Suppressor macrophage treated with lipopolysaccharide for 1 hour (primary cell): ENCODE measurements at places on chromosomes 12 and 14.

DNA sequence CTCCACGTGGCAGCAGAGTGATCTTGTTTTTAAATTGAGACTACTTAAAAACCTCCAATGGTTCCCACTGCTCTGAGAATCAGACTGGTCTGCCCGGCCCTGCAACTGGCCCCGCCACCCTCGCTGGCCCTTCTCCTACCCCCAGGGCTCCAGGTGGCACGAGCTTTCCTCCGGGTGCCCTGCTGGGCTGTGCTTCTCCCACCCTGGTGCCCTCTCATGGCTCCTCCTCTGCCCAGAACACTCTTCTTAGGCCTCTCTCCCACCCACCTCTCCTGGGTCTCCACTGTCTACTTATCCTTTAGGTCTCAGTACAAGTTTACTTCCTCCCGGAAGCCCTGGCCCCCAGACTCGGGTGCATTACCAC, 26.5 kb downstream of the CCDC92 start:
- no peak for DNase-seq

DNA sequence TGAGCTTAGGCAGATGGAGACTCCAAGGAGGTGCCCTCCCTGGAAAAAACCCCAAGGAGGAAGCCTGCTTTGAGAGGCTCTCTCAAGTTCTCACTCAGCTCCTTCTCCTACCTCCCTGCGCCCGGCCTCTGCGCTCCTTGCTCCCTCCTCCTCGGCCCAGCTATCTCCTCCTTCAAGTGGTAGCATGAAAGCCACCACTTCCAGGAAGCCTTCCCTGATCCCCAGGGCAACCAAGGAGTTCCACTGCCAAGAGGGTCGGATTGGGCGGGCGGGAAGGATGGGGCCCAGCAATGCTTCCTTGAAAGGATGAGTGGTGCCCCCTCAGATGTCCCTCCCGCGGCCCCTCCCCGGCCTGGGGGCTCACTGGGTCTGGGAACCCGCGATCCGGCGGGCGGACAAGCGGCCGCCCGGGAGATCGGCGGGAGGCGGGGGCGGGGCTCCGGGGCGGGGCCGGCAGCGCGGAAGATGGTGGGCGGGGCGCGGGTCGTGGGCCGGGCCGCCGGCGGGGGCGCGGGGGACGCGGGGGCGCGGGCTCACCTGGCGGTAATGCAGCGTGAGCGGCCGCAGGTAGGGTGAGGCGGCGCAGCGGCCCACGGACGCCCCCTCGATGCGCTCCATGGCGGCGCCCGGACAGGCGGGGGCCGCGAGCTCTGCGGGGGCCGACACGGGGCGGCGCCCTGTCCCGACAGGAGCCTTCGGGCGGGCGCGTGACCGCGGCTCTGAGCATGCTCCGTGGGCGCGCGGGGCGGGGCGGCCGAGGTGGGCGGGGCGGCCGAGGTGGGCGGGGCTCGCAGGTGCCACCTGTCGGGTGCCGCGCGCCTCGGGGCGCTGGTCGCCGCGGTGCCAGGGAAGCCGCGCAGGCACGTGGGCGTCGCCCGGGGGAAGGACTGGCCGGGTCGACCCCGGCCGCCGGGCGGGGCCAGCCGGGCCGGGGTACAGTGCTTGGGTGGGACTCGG, at the start of gene NUDT14:
NUDT14 (minus strand) TSS at position 721 of the 957 bp plus-strand sequence; CDS start at position 618, 103 bp downstream.
- DNase-seq, result peak; percentile 59

DNA sequence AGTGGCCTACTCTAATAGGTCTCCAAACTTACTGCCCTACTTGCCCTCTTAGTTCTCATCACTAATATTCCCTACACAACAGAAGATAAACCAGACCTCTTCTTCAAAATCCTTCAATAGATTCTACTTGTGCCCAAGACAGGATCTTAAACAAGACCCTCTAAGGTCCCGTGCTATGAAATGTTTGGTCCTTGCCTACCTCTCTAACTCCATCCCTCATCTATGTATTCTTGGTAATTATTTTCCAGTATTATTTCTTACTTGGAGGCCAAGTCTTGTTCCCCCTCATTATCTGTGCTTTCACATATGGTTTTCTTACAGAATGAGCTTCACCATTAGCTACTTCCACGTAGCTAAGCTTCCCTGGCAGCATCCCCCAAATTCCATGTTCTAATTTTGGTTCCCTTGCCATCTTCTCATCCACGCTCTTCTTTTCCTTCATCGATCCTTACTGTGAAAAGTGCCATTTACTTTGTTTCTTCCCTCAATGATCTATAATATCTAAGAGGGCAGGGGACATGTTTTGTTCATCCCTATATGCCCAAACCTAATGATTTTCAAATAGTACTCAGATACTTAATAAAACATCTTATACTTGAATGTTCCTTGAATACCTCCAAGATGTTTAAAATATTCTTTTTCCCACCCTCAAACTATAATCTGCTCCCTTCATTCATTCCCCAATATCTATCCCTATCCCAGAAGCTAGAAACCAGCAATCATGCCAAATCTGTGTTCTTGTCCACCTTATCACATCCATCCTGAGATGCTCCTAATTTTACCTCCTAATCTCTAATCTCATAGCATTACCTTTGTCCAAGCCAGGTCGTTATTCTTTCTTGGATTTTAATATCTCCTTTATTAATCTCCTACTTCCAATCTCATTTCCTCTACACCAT, 10.1 kb downstream of the HNRNPC start:
- DNase-seq, result peak; percentile 18

GRCh38 chr14:78848234-78848820, 678.2 kb downstream of the NRXN3 start:
- peak; percentile 42 for DNase-seq

DNA sequence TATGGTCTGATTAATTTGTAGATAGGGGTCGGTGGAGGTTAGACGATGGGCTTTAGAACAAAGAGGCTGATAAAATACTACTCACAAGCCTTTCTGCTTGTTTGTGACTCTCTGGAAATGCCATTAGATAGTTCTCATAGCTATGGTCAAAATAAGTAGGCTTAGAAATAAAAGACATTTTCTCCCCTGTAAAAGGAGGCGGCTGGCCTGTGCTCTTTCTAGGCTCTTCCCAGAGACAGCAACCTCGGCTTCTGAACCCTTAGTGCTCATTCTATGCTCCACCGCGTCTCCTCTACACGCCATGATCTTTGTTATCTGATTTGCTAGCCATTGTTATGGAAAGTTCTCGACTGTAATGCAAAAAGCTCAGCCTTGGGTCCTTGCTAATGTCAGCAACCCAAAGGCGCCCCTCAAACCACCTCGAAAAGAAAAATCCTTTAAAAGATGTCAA, 64.5 kb downstream of the CRADD start:
- no peak for DNase-seq

DNA sequence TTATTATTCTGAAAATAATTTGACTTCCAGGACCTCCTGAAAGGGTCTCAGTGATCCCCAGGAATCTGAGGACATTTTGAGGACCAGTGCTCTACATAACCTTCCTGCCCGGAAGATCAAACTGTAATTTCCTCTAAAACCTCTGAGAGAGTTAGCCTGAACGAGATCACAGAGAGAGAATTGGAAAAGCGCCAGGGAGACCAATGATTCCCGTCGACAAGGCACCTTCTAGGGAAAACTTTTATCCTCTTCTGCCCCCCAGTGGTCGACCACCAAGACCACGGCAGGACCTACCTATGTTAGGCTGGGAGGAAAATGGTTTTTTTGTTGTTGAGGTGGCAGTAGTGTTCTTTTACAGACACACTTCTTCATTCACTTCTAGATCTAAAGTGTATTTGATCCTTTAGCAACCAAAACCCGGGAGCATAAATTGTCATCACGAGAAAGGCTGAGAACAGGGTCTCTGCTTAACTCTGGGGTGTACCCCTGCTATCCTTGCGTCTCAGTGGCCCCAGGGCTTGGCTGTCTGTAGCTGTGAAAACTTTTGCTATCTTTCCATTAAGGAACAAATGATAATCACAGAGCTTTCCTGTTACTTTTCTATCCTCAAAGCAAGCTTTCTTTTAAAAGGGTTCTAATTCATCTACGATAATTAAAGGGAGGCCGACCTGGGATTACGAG, 62.9 kb upstream of the NID2 start:
- DNase-seq, result peak; percentile 22

- DNase-seq, result no peak
These were observed 1.8 kb upstream of the FRS2 start for GRCh38 chr12:69468237-69469026.

DNA sequence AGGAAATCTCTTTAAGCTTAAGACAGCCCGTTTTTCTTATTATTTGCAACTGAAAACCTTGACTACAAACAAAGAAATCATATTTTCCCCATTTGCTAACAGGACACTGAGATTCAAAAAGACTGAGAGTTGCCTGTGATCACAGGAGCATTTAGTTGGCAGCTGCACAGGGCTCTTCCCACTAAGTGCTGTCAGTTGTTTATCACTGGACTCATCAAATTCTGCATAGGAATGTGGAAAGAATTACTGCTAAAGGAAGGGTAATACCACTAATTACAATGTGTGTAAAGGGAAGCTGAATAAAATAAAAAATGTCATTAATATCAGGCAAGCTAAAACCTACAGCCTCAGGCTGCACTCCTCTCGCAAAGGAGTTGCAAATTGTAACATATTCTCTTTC, 226.4 kb downstream of the NELL2 start:
- DNase-seq, result no peak

DNA sequence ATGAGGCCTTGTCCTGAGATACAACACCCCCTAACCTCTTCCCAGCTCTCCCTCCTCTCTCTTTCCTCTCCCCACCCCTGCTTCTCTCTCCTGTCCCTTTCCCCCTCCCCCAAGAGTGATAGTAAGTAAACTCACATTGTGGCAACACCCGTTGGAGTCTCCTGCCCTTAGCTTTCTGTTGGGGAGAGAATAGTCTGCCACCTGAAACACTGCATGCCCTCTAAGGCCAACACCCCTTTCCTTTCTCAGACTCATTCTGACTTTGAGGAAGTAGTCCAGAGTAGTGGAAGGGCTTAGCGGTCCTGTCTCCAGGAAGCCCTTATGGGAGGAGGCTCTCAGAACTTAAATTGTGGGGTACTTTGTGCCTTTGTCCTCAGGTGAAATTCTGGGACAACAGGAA, 95.2 kb downstream of the PRKCH start:
- DNase-seq, result peak; percentile 48

DNA sequence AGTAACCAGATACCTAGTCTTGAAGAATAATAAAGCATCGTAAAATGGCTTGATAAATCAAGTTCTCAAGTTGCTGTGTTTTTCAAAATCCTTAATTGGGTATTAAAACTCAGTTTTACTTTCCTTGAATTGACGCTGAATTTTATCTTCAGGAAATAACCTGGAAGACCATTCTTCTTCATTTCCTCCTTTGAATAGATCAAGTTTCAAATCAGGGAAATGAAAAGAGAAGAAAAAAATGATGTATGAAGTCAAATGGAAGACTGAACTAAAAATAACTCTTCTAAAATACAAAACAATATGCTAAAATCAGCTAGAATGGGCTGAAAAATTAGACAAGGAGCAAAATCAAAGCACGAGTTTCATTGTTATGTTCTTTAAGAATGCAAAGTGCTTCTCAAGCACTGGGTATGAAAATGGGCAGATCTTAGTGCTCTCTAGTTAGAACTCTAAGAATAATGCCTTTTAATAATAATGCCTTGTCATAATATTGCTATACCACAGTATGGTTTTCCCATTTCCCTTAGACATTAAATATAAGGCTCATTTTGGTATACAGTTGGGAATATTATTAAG, 54.6 kb upstream of the CLEC14A start:
- DNase-seq, result no peak

GRCh38 chr12:120361506-120362208, 7.3 kb downstream of the MSI1 start:
- DNase-seq, result peak; percentile 44

- no peak for DNase-seq
These were observed 145.2 kb upstream of the WSCD2 start for GRCh38 chr12:107983756-107984472.

GRCh38 chr12:115185506-115185905, 501.5 kb upstream of the TBX3 start:
- no peak for DNase-seq

- DNase-seq, result no peak
These were observed at the start of gene LTB4R for GRCh38 chr14:24310646-24311604. LTB4R (plus strand) TSS chr14:24311502; CDS start chr14:24315652, 4,150 bp downstream.

- peak; percentile 59 for DNase-seq
These were observed 21.0 kb upstream of the MAP1LC3B2 start for GRCh38 chr12:116538076-116538591.

- DNase-seq, result no peak
These were observed 92.4 kb downstream of the NUAK1 start for GRCh38 chr12:106046301-106046846.

GRCh38 chr12:80269803-80270552, 170.6 kb downstream of the OTOGL start:
- DNase-seq, result peak; percentile 63

DNA sequence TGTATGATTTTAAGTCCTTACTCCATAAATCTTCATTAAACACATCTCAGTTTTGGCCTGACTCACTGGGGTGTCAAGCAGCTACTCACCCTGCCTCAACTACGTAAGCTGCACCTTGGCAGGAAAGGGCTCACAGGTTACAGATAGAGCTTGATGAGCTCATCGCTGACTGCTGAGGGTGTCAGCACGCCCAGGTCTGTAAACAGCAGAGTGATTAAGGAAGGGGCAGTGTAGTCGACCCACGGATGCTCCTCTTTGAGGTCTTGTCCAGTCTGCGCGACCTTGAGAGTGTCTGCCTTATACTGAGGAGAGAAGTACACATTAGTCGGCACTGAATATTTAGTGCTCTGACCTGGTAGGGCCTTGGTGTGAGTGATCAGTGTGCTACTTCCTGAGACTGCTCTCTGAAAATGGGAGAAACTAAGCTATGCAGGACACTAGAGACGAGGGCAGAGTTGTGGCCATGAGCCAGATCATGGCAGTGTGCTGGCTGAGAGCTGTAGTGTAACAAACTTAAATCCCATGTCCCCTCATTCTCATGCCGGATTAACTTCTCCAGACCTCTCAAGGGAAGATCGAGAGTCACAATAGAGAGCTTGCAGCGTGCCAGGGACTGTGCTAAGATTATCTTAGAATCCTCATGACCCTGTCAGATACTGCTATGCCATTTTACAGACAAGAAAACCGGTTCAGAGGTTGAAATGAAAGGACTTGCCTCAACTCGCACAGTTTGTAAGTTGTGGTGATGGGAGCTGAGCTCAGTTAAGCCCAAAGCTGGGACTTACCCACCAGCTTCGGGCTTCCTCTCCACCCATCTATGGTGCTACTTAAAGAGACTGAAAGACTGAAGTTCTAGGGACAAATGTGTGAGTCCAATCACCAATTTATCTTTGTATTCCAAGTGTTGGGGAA, 11.6 kb downstream of the EIF2B1 start:
- DNase-seq, result no peak

- DNase-seq, result peak; percentile 82
These were observed 5.7 kb downstream of the WNT5B start for GRCh38 chr12:1634590-1635191.
